SIG-M5 (cell line): ENCODE measurements at places on chromosomes 6 and 20.

GRCh38 chr20:35199740-35200139 is 26.8 kb upstream of the MMP24 start:
- DNase-seq, result no peak

DNA sequence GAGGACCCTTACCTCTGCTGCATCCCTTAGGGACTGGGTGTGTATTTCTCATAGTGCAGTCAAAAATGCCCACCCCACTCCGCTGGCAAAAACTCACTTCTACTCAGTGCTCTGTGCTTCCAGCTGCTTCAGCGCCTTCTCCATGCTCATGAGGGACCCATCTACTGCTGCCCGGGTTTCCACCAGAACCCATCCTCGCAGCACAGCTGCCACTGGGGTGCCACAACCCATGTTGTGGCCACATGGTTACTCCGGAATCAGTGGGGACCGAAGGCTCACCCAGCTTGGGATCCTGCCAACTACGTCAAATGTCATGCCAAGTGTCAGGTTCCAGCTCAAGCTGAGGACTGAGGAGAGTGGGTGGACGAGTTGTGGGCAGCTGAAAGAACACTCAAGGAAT is 774.2 kb upstream of the EYS start:
- no peak for DNase-seq

DNA sequence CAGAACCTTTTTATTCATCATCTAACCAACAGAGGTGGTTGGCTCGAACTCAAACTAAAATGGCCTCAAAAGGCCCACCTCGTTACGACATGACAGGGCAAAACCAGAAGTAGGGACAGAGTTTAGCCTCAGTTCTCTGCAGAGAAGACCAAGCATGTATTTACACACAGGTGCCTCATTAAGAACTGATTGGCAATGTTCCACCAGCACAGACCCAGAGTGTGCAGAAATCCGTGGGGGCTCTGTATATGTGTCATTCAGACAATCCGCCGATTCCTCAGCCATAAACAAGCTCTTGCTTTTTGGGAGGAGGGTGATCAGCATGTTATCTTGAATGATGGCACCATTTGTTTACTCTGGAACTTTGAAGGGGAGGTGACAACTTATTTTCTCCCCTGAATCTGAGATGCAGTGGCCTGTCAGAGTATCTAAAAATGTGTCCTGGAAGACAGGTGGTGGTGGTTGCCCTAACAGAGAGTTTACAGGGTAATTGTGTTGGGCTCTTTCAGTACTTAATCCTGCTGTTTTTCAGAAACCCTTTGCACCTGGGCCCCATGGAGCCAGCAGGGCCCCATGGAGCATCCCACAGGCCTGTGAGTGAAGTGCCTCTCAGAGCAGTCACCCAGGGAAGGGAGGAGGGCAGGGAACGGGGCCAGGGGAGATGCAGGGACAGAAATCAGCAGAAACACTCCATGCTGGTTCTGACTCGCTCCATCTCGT is 29.1 kb upstream of the C20orf203 start:
- no peak for DNase-seq

DNA sequence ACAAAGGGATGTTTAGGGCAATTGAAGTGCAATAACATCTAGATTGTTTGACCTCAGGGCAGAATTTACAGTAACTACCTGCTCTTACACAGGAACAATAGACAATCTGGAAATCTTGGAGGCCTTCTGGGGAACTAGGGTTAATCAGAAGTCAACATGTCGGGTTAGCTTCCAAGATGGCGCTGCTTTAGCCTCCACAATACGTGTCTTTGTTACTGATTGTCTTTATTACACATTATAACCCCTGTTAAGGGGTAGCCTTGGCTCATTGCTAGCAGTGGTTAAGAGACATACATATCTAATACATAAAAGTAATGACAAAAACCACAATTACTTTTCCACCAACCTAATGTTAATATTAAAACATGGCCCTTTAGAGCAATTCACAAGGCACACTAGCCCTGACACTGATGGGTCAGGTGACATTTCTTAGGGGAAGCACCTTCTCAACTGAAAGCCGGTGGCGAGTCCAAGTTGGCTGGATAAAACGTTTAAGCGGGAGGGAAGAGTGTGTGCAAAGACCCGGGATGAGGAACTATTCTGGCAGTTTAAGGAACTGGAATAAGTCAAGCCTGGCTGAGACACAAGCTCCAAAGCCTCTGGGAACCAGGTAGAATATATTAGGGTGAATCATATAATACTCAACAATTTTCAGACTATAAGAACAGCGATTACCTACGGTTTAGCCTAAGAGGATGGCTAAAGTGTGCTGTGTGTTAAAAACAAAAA is 236.9 kb downstream of the BCAS1 start:
- no peak for DNase-seq

- no peak for DNase-seq
Observed at GRCh38 chr20:8721098-8721497, 347.8 kb upstream of the PLCB4 start.

DNA sequence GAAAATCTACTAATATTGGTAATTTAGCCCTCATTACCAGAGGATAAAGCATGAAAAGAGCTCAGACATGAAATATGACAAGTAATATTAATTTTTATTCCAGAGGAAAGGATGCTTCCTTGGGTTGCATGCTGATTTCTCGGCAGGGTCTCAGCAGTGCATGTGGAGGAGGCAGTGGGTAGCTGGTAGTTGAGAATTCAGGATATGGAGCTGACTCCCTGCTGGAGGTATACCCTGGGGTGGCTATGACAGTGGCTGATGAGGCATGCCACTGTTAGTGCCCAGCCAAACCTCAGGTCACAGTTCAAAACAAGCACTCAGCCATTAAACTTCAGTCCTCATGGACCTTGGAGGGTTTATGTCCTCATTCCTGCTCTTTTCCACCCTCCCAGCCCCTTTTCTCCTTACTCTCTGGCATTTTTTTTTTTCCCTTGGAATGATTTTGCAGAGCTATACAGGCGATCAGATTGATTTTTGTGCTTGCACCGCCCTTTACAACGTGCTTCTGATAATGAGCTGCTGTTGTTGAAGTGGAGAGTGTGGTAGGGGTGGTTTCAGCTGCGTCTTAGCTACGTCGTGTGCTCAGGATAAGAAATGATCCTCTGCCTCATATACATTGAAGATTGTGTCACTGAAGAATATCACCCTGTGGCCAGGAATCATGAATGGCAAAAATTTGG is 761.9 kb upstream of the MMS22L start:
- DNase-seq, result no peak
